ENCODE measurements at places on chromosomes 2 and 18.
A peak's percentile ranks its signal among the peaks of the same experiment; 100 is the strongest.

- DNase-seq, result no peak
Observed at GRCh38 chr2:240189686-240190085, 49.2 kb upstream of the OTOS start.

DNA sequence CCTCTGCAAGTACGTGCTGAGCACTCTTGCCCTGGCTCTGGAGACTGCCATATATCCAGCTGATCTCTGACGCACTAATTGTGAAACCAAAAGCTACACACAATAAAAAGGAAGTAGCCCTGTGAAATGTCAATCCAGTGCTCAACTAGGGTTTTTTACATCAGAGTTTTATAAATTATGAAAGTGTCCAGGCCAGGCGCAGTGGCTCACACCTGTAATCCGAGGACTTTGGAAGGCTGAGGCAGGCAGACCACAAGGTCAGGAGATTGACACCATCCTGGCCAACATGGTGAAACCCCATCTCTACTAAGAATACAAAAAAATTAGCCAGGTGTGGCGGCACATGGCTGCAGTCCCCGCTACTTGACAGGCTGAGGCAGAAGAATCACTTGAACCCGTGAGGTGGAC lies 24.5 kb upstream of the PEX13 start:
- DNase-seq, result no peak

GRCh38 chr2:181586569-181587081 lies 70.3 kb downstream of the CERKL start:
- DNase-seq, result no peak

GRCh38 chr2:143779021-143779420 lies 649.8 kb downstream of the ARHGAP15 start:
- DNase-seq, result no peak

GRCh38 chr2:61898810-61899209 lies 6.7 kb upstream of the COMMD1 start:
- no peak for DNase-seq

GRCh38 chr18:11849841-11850634 lies 1.2 kb upstream of the CHMP1B start:
- peak; percentile 23 for DNase-seq

GRCh38 chr2:238861013-238861730 lies 13.3 kb downstream of the TWIST2 start:
- no peak for DNase-seq

DNA sequence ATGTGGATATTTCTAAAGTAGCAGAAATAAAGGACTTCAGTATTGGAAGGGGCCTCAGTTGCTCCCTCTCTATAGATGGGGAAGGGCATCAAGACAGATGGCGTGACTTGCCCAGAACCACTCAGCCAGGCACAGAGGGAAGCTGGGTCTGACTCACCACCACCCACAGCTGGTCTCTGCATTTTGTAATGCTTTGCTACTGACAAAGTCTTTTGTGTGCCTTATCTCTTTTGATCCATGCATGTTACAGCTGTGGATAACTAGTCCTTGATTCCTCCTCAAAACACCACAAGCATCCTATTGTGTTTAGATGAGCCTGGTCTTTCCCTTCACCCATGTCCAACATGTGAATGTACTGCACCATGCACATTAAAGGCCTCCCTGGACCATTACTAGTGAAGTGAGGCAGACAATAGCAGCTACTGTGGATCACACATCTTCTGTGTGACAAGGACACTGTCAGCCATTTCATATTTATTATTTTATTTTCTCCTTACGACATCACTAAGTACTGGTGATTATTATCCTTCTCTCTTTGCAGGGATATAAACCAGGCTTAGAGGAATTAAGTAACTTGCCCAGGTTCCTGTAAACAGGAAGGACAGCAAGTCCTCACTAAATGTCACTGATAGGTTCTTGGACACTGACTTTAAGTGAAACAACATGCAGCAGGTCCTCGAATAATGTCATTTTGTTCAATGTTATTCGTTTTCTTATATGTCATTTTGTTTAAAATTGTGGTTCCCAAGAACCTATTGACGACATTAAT lies 29.6 kb upstream of the IL37 start:
- DNase-seq, result peak; percentile 32

DNA sequence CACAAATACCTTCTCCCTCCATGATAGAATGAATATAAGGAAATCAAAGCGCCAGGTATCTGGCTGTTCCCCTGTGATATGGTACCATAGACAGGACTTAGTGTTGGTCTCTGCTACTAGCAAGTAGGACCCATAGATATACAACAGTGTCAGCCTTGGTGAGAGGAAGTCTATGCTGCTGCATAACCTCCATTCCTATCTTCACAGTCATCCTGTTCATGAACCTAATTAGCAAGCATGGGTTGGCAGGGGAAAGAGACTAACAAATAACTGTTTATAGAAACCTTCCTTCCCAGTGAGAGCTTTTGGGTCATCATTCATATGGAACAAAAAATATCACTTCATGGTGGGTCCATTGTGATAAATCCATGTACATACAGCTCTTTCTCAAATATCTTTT lies 188.9 kb upstream of the FAM98A start:
- no peak for DNase-seq

GRCh38 chr2:219285894-219286425 lies 6.8 kb downstream of the DNAJB2 start:
- DNase-seq, result no peak

GRCh38 chr2:99852376-99852934 lies 289.9 kb downstream of the AFF3 start:
- no peak for DNase-seq

GRCh38 chr2:215839309-215839708 lies 174.0 kb downstream of the MREG start:
- no peak for DNase-seq

DNA sequence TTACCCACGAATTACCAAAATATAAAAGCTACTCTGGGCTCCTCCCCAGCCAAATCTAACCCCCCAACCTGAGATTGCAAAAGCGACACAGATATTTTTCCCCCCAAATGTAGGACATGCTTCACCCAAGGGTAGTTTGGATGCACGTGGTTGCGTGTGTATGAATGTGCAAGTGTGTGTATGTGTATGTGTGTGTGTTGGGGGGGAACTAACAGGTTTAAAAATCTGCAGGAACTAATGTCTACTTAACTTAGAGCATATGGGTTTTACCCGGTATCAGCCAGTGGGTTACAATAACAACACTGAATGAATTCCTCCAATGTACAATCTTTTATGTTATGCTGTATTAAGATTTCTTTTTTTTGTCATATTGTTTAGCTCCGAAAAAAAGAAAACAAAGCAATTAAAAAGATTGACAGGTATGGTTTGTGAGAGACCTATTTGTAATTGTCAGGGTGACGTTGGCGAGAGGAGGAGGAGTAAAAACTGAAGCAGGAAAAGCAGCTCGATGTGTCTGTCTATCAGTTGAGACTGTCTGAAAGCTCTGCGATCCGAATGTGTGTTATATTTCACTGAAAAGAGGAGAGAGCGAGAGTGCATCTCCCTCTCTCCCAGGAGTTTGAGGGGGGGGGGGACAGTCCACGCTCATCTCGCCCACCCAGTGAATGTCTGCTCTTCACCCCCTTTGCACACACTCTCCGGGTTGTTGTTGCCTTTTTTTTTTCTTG lies at the start of gene TSHZ1:
Gene TSHZ1 (plus strand): TSS at position 524 of the 728 bp plus-strand sequence. CDS start 1,080 bp downstream, outside the sequence.
- DNase-seq, result peak; percentile 35

DNA sequence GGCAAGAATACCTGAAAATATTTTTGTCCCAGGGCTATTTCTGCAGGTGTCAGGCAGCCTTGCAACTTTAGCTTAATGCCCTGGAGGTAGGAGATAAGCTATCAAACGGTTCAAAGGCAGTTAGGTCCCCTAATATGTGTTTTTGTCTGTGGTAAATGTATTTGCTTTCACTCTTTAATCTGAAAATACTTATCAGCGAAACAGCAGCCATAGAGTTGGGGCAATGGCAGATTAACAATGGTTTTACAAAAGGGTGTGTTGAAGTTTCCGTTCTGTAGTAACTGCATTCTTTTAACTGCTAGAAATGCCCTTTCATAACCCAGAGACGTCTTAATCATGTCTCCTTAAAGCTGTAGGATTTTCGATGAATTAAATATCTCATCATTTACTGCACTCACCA lies 265.0 kb upstream of the TRIB2 start:
- no peak for DNase-seq

- no peak for DNase-seq
Observed at GRCh38 chr2:161625314-161625919, 1.2 kb downstream of the SLC4A10 start.

DNA sequence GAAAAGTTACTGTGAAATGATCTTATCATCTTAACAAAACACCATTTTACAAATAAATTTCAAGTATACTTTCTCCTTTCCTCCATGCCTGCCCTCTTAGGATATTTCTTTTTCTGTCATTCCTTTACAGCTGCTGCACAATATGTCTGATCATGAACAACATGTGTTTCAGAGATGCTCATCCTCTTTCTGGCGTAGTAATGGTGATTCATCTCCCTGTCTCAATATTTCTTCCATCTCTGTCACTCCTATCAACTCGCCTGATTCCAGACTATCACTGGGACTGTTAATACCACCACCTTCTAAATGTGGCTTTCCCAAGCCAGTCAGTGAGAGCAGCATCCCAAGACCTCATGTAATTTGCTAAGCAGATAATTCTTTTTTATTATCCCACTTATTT lies 290.5 kb downstream of the GULP1 start:
- DNase-seq, result no peak

- no peak for DNase-seq
Observed at GRCh38 chr2:32011485-32011960, 715 bp upstream of the MEMO1 start.

GRCh38 chr2:175080479-175080878 lies 75.3 kb upstream of the CHN1 start:
- DNase-seq, result no peak

- DNase-seq, result no peak
Observed at GRCh38 chr2:20213651-20214565, 11.0 kb downstream of the SDC1 start.

- no peak for DNase-seq
Observed at GRCh38 chr2:23548143-23548769, 163.3 kb downstream of the KLHL29 start.

Data from stimulated activated CD4-positive, alpha-beta T cell treated with anti-CD3 and anti-CD28 coated beads, TNF-alpha, amount 100 ng/mL, for 24 hours (primary cell).